Anterior cingulate cortex (tissue), 58 donors: ENCODE measurements at places on chromosomes 5 and 9.
A peak's percentile ranks its signal among the peaks of the same experiment; 100 is the strongest.

DNA sequence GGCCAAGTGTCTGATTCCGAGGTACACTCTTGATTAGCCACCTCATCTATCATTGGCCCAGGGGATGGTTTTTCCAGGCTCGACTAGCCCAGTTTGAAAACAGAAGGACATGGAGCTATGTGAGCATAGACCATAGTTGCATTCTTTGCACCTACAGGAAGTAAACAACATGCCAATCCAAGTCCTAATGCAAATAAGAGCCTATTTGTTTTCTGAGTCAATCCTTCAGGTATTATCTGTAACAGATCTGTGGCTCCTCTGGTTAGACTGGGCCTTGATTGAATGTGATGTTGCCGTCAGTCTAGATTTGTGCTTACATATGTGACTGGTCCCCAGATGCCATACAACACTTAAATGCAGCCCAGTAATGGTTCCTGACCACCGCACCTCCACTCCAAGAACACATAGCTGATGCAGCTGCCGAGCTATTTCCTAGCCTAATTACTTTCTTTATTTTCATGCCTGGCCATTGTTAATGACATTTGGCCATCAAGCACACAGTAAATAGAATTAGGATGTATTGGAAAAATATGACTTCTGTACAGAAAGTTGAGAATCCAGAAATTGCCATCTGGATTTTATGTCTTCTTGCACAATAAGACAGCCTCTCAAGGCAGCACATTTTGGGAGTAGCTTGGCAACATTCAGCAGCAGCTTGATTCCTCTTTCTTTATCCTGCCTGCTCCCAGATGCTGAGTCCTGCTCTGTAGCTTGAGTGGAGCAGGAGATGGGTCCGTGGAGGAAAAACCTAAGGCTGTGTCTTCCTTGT is 29.5 kb upstream of the ARHGAP26 start:
- no peak for DNase-seq

GRCh38 chr9:131673531-131673930 is 66.3 kb downstream of the RAPGEF1 start:
- DNase-seq = no peak

DNA sequence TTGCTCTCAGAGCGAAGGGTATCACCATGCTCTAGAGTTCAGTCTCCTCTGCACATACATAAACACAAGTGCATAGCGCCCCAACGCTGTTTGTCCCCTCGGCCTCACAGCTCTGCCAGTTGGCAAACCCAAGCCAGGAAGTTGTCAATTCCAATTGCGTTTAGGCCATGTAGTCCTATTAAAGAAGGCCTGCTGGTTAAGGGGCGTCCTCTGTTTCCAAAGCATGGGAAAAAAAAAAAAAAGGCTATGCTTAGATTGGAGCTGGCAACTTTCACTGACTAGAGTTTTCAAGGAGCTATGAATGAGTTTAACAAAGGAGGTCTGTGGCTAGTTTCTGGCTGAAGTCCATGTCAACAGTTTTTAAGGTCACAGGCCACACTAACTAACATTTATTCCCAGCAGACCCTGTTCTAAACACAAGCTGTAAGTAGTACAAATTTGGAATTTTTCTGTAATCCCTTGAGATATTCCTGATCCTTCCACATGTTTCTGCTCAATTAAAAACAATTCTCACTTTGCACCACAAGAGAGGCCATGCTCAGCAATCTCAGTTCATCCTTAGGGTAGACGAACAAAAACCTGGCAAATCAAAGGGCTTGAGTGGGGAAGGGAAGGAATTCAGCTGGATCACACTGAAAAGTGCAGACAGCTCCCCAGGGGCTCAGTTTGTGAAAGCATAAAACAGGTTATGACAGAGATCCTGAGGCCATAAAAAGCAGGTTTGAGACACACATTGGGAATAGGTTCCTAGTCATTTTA is 187.7 kb downstream of the DENND1A start:
- peak; percentile 58 for DNase-seq

DNA sequence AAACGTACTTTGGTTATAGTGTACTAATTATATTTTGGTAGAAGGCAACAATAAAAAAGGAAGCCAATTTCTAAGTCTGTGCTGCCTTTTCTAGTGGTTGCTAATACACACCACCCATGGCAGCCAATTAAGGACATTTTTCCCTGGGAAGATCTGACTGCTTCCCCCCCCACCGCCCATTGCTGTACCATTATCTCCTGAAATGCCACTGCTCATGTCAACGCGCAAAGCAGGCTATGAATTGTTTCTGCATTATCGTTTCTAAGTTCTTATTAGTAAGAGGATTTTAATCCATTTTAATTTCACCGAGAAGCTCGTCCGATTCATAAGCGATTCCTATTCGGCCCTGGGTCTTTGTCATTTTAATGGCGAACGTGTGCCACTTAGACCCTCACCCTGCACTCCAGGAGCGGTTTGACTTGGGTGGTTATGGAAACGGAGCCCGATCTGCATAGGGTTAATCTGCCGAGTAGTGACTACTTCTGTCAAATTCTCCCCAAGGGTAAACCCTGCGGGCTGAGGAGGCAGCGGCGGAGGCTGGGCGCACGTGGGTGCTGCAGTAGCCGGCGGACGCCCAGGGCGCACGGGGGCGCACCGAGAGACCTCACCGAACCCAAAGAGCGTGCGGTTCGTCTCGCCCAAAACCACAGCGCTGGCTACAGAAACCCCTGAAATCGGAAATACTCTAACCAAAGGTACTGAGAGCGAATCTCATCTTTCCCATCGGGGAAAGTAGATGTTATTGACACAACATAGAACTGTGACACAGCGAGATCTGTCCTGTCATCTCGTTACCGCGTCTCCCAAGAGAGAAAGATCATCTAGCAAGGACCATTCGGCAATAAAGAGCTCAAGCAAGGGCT is 55.8 kb upstream of the SHC3 start:
- peak; percentile 32 for DNase-seq

DNA sequence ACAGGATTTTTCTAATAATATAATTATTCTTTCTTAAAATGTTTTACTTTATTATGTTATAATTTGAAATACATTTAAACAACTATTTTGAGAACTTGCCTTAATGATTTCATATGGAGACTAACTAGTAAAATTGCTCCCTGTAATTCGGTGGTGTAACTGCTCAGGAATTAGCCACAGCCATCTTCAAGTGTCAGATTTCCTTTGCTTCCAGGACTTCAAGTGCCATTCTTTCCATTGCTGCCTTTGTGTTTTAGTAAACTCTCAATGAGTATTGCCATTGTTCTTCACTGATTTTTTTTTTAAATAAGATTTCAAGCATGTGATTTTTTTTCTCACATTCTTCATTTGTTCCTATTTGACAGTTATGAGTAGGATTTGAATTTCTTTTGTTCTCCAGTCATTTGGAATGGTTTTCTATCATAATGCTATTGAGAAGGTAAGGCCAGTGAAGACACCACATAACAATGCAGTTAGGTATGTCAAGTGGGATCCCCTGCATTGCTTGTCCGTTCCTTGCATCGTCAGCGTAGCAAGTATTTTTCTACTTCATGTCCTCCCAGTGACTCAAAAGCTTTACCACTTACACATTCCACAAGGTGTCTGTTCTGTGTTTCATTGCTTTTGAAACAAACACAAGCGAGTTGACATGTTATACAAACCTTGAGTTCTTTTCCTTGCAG is 83.7 kb downstream of the LNPEP start:
- no peak for DNase-seq
